ENCODE measurements at places on chromosomes 5 and 9.

DNA sequence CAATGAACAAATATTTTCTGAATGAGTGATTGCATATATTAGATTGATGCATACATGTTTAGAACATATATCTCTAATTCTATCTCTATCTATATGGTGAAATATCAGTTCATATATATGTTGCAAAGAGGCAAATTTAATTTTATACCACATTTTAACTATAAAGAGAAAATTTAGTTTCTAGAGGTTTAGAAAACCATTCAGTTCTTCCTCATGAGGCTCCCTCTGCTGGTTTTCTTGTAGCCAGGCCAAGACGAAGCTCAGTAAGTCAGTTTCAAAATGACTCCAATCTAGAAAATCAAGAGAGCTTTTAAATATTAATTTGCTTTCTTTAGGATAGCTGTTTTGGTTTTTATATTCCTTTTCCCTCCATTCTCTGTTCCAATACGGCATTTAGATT is 312.1 kb downstream of the TMEM232 start:
- no peak for DNase-seq

DNA sequence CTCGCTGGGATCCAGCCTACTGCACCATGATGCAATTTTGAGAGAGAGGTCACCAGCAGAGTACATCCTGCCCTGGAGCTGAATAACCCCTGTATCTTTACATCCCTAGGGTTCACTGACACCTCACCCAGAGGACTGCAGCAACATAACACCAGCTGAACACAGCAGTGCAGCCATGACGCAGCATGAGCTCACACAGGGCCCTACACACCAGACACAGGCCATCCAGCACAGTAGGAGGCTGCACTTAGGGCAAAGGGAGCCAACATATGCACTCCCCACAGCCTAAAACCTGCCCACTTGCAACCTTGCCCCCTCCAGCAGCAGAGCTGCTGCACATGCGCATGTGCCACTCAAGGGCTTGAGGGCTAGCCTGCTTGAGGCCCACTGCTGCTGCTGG is 157.3 kb upstream of the SMARCA2 start:
- no peak for DNase-seq

DNA sequence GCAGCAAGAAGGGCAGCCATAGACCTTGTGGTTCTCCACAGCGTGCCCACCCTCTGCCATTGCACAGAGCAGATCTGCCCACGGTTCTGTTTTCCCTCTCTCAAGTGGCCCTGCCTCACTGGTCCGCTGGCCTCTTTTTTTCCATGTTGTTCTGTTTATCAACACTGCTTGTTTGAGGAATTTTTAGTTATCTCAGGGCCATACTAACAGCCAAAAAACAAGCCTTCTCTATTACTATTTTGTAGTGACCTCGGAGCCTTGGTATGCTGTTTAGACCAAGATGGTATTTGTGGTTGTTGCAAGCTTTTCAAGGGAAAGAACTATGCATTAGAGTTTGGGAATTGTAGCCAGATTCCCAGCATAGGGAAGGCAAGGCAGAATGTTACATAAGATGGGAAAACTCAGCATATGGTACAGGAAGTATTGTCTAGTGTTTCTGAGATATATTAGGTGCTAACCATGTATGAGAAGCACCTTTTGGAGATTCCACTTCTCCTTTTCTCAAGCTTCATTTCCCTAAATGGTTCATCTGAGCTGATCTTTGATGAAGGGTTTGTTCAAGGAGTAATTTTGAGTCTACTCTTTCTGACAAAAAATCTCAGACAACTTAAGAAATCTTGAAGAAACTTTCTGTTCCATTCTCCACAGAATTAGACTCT is 54.3 kb downstream of the NUP214 start:
- DNase-seq, result no peak

DNA sequence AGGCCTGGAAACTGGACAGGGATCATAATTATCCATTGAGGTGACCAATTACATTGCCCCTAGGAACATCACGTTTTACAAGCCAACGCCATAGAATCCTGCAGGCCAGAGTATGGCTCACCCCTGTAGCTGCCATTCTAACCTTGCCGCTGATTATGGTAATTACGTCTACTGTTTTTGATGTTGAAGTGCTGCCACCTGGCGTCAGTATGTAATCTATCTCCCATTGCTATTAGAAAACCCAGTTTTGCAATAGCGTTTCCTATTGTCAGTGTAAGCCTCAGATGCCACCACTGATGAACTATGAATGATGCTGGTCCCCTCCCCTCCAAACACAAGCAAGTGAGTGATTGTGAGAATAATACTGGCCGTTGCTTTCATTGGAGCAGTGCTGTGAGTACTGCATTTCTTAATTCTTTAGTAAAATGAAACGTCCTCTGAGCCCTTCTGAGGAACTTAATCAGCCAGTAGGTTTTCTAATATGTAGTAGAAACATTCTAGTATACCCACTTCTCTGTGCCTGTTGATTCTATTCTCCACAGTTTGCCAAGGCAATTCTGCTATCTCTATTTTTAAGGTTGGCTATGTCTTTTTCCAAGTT is 100.5 kb upstream of the NMUR2 start:
- peak; percentile 69 for DNase-seq

DNA sequence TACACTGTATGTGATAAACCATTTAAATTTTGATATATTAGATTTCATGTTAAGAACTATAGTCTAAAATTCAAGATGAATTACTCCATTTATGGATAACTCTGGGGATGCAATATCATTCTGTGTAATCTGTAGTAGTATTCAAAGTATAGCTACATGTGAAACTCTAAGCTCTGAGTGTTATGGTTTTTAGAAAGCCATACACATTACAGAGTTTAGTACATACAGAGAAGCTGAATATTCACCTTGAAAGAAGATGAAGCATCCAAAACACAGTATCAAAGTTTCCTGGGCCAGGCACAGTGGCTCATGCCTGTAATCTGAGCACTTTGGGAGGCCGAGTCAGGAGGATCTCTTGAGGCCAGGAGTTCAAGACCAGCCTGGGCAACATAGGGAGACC is 25.0 kb downstream of the ABHD17B start:
- no peak for DNase-seq

DNA sequence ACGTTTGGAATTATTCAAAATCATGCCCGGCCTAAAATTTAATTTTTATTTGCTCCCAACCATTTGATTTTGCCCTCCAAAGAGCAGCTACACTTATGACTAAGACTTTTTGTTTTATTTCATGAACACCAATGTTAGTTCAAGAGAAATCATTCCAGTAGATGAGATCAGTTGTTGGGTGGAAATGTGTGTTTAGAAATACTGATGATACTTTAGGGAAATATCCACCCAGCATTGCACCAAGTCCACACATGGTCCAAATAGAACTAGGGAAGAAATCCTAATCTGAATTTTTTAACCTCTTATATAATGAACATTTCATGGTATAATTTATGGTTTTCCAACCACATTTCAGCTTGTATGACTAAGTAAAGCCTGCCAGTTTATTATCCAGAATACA is 28.3 kb upstream of the GOLPH3 start:
- no peak for DNase-seq

DNA sequence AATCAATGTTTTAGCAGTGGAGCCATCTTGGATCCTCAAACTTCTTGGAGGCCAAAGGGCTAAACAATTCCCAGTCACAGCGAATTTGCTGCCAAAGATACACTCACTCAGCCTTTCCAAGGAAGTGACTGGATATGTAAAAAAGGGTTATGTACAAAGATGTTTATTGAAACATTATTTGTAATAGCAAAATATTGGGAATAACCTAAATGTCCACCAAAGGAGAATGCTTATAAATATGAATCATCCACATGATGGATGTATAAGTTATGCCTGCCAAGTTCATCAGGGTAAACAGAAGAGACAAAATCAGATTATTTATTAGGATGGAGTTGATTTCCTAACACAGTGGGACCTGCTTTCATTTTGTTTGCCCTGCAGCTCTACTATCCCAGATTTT is 145.2 kb upstream of the ABCA1 start:
- no peak for DNase-seq

DNA sequence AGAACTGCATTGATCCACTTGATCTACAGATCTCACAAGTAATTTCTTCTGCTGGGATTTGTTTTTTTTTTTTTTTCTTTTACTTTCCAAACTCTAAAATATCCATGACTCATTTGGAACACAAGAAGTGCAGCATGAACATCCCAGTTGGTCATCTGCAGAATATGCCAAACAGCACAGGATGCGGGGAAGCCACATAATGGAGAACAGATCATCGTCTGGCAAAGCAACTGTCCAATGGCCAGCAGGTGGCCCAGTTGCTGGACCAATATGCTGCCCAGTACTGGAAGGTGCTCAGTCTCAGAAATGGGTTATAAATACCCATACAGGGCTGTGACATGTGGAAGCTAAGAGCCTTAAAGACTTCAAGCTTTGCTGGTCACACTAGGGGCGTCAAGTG is 221.3 kb upstream of the TAS2R1 start:
- no peak for DNase-seq

GRCh38 chr5:107516452-107517184 is 154.1 kb downstream of the EFNA5 start:
- no peak for DNase-seq

- DNase-seq, result no peak
Observed at GRCh38 chr9:136567651-136568287, 21.9 kb upstream of the NOTCH1 start.

DNA sequence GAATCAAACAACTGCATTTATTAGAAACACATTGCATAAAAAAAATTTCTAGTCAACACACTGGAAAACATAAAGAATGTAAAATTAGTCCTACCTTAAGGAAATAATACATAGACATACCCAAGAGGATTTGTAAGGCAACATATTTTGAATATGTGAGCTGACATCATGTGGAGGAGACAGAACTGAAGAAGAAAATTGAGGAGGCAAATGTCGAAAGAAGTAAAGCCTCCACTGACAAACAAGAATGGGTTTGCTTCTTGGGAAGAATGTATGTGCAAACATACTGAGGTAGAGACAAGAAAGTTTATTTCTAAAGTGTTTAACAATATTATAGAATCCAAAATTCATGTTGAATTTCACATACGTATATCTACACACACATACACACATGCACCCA is 363.0 kb upstream of the PDE4D start:
- no peak for DNase-seq

- no peak for DNase-seq
Observed at GRCh38 chr5:55546947-55547346, 12.2 kb upstream of the PLPP1 start.

DNA sequence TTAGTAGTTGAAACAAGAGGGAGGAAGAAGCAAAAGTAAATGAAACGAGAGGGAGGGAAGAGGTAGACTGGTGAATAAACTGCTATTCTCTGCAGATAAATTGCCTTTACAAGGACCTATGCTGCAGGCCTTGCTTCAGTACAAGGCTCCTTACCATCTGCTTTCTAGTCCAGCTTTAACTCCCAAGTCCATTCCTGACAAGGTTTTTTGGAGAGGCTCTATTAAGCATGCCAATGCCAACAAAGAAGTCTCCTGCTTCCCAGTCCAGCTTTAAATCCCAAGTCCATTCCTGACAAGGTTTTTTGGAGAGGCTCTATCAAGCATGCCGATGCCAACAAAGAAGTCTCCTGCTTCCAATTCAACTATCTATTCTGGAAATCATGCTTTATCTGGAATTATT is 244.9 kb downstream of the GABRB2 start:
- DNase-seq, result no peak

DNA sequence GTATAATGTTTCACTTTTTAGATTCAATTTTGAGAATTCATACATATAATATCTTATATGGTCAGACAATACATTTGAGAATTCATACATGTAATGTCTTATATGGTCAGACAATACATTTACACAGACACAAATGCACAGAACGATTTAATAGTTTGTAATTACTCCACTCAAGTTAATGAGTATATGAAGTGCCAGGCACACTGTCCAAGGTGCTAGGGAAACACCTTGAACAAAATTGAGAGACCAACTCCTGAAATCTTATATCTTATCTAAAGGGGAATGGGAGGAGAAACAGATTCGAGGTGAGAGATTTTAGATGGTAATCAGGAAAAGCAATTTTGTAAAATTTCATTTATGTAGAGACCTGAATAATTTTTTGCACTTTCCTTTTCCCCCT is 994.7 kb downstream of the CDH12 start:
- no peak for DNase-seq

GRCh38 chr5:170503990-170504596 is at the start of gene KCNIP1:
KCNIP1 (plus strand) TSS chr5:170504020.
- DNase-seq, result no peak

- no peak for DNase-seq
Observed at GRCh38 chr5:39513236-39513635, 88.5 kb upstream of the DAB2 start.

- DNase-seq, result no peak
Observed at GRCh38 chr5:171634511-171634910, 151.1 kb upstream of the SMIM23 start.

DNA sequence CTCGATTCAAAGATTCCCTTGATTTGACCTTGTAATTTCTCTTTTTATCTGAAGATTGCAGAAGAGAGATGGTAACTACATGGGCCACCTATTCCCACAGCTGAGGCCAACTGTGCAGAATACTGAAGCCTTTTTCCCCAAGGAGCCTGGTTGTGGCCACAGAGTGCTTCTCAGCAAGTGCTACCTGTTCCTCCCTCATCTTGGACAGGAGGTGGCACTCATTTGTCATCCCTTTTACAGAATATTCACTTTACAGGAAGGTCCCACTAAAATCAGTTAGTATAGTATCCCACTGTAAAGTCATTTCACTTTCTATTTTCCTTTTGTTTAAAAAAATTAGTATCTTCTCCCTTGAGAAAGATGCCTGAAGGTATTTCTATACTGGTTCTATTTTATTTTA is 346.4 kb downstream of the ARL15 start:
- no peak for DNase-seq

- DNase-seq, result no peak
Observed at GRCh38 chr5:126871441-126871840, 94.5 kb downstream of the LMNB1 start.

GRCh38 chr5:31707329-31707728 is 68.4 kb downstream of the PDZD2 start:
- DNase-seq, result no peak

- DNase-seq, result no peak
Observed at GRCh38 chr9:12955510-12956163, 180.8 kb downstream of the LURAP1L start.

DNA sequence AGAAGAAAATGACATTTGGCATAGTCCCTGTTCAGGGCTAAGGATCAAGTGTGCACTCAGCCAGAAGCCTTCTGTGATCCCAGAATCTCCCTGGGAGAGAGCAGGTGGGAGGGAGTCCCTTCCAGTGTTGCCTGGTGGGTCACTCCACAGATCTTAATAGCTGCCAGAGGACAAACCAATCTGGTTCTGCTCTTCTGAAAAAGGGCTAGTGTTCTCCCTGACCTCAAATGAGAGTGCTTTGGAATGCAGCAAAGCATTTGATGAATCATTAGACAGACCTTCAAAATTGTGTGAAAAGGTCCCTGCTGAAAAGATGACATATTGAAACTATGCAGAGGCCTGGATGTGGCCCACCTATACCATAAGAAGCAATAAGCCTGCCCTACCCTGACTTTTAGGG is 339.7 kb downstream of the TMEM232 start:
- no peak for DNase-seq

- no peak for DNase-seq
Observed at GRCh38 chr5:35822511-35822910, 34.2 kb upstream of the IL7R start.

DNA sequence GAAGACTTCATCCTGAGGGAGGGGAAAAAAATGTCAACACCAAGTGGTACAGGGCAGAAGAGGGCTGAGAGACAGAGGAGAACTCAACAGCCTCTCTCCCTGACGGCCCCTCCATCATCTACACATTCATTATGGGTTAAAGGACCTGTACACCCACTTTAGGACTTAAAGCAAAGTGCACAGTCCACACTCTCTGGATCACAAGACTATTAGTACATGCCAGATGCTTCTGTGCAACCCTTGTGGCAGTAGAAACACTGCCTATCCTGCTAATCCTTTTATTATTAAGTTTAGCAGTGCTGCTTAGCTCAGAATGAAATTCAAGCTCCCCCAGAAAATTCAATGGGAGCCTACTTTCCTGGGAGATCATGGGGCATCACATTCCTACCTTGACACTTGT is 1.9 kb downstream of the FRMD3 start:
- DNase-seq, result no peak
